ENCODE measurements at places on chromosomes 7 and 10.

DNA sequence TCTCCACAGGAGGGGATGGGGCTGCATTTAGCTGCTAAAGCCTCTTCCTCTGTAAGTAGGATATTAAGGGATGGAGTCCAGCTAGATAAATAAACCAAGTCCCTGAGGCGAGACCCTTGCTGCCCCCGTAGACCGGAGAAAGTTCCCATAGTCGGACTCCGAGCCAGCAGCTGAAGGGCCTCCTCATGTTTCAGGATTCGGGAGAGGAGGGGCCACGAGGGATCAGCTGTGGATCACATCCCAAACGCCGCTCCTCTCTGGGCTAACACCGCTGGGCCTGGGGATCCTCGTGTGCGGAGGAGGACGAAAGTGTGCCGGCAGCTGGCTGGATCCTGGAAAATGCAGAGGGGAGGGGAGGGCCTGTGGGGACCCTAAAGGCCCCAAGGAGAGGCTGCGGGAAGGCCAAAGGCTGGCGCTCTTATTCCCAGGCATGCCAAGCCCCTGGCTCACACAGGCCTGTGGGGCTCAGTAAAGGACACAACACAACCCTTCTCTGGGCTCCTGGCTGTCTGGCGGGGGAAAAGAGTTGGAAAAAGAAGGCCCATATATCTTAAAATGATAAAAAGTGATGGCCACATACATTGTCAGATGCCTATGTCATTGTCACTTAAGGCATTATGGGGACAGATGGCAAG is 82.5 kb upstream of the TMEM72 start:
- DNase-seq, result no peak

- no peak for DNase-seq
Measured at GRCh38 chr7:93320887-93321286, 88.7 kb downstream of the VPS50 start.

GRCh38 chr7:140223515-140224221 is 46.9 kb upstream of the KDM7A start:
- no peak for DNase-seq

GRCh38 chr10:50416881-50417280 is 165.6 kb upstream of the ASAH2 start:
- no peak for DNase-seq

- no peak for DNase-seq
Measured at GRCh38 chr7:131016230-131016629, 282.2 kb upstream of the KLF14 start.

DNA sequence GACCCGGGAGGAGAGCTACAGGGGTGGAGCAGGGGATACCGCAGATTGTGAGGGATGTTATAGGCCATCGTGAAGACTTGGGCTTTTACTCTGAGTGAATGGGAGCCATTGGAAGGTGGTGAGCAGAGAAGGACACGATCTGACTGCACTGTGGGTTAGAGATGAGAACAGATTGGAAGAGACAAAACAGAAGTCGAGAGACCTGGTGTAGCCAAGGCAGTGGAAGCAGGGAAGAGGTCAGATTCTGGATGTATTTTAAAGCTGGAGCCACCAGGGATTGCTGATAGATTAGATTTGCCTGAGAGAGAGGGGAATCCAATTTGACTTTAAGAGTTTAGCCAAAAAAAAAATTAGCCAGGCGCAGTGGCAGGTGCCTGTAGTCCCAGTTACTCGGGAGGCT is 21.6 kb upstream of the EEPD1 start:
- DNase-seq, result no peak

- no peak for DNase-seq
Measured at GRCh38 chr7:70091362-70091761, 493.1 kb downstream of the AUTS2 start.

DNA sequence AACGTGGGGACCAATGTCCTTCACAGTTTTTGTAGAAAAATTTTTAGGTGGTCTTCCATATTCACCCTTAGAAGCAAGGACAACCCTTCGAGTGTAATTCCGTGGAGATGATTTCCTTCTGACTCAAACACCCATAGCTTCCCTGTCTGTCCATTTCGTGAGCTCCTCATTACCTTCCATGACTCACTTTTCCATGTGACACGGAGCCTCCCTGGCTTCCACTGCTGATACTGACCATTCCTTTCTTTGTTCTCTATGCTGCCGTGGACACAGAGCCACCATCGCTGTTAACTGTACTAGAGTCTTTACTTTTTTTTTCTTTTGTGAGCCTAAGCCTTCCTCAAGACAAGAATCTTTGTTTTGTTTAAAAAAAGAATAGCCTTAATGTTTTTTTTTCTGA is 12.5 kb upstream of the ARMS2 start:
- no peak for DNase-seq

All from stimulated activated CD8-positive, alpha-beta memory T cell treated with anti-CD3 and anti-CD28 coated beads, Interleukin-12 subunit alpha, Interleukin-12 subunit beta, amount 100 ng/mL, for 1 hour (primary cell).